ENCODE measurements at places on chromosomes 1 and 21.

- DNase-seq: no peak
Measured at GRCh38 chr1:231421546-231421970, 529 bp downstream of the EGLN1 start.

DNA sequence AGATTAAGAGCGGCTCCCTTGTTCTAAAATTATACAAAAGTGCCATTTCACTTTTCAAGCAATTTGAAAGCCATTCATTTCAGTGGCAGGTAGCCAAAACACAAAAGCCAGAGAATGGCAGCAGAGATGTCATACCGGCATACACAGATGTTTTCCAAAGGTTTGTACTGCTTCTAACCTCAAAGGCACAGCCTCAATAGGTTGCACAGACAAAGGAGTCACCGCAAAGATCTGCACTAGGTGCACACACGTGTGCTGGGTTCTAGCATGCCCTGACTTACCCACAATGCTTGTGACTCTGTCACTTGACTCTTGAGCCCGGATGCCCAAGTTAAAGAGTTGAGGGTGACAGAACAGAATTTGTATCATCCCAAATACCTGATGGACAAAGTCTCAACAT is 448.9 kb upstream of the ADGRL2 start:
- DNase-seq: no peak

DNA sequence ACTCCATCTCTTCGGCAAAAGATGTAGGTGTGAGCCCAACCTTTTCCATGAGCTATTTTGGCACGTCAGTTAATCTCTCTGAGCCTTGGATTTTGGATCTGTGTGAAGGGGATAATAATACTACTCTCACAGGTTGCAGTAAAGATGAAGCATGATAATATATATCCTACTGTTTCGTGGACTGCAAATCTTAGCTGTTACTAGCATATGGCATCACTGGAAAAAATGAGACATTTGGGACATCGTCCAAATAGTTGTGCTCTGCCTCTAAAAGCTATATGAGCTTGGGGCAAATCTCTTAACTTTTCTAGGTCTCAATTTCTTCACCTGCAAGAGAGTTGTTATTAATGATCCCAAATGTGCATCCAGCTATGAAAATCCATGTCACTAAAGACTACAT is 147.4 kb upstream of the ZRANB2 start:
- DNase-seq: no peak

DNA sequence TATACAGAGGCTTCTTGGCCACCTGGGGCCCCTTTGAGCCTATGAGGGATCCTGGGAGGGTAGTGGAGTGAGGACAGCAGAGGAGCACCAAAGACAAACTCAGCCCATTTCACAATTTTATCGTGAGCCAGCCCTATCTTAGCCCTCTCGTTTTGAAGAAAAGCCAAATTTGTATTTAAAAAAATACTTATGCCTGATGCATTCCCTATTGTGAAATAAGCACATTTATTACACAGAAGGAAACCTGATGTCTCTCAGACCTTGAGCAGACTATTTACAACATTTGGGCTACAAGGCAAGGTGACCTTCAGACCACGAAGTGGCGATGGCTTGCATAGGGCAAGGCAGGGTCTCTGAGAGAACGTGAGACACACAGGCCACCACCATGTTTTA is 41.3 kb upstream of the H6PD start:
- DNase-seq: no peak

DNA sequence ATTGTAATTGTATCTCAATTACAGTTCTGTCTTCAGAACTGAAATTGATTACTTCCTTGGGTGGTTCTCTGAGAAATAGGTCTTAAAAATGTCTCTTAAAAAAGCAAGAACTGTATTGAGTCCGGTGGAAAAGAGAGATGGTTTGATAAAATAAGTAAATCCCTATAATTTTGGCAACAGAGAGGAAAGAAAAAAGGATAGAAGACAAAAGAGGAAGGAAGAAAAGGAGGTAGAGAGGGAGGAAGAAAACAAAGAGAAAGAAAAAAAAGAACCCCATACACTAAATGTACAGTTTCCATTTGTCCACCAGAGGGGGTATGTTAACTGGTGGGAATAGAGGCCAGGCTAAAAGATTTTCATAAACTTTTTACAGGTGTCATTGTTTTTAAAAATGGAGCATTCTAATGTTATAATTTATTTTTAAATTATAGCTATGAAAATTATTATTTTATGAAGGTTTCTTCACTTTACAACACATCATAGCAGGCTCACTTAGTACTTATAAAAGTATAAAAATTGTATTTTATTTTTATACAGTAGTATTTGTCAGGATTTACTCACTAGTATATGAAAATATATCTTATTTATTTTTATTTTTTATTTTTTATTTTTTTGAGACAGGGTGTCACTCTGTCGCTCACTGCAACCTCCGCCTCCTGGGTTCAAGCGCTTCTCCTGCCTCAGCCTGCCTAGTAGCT is 2.1 kb upstream of the UBE2T start:
- DNase-seq: no peak

- DNase-seq: no peak
Measured at GRCh38 chr1:27878039-27878438, 5.7 kb downstream of the THEMIS2 start.

DNA sequence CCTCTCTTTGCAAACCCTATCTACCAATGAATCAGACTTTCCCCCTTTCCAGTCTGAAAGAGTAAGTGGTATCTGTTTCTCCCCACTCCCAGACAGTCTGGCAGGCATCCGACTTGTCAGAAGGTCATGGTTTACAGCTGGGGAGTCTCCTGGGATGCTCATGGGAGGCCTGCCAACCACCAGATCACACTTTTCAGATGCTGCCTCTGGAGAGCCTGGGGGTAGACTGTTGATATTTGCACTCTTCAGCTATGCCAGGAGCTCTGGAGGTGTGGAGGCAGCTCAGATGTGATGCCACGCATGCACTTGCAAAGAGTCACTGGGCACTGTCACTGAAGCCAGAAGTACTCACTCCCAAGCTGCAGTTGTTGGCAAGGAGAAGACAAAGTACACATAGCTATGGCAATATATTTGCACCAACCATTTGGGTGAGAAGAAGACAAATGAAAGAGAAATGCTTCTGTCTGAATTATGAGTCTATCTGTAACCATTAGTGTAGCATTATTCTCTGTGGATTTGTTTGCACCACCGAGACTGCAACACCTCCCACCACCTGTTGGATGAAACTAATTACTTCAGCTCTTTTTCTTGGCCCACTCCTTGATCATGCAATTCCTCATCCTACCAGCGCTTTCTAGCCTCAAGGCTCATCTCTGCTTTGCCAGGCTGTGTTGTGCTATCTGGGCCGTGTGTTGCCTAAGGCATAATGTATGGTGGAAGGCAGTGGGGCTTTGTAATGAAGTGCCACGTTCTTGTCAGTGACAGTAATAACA is 133.0 kb upstream of the SPAG17 start:
- DNase-seq: no peak

DNA sequence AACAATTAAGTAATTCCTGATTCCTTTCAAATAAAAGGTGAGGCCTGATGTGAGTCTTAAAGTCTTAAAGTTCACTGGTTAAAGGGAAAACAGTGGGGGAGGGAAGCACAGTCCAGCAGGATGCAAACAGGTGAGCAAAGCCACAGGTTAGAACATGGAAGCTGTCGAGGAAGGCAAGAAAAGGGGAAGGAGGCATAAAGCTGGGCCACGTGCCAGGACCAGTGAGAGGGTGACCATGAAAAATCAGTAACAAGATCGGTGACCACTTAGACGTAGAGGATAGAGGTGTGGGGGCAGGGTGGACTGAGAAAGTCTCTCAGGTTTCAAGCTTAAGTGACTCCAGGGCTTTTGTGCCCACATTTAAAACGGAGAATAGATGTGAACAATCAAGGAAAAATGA is 231.3 kb downstream of the SETD4 start:
- peak; percentile 23 for DNase-seq

All from endodermal cell (in vitro differentiated cells).